ENCODE measurements at places on chromosomes 16 and 17.

DNA sequence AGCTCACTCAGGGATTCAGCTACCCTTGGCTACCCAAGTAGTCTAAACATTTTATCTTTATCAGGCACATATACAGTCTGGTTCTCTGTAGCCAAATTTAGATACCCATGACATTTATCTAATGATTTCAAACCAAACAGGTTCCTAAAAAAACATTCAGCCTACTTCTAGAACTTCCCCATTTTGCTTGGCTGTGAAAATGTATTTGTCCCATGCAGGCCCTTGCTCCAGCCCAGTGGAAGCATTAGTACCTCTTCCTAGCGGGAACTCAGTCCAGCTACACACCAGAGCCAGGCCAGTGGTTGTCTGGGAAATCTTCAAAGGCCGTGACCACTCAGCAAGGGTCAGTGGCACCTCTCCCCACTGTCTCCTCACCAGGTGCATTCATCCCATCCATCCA lies 26.2 kb upstream of the NAGLU start:
- no peak for DNase-seq

DNA sequence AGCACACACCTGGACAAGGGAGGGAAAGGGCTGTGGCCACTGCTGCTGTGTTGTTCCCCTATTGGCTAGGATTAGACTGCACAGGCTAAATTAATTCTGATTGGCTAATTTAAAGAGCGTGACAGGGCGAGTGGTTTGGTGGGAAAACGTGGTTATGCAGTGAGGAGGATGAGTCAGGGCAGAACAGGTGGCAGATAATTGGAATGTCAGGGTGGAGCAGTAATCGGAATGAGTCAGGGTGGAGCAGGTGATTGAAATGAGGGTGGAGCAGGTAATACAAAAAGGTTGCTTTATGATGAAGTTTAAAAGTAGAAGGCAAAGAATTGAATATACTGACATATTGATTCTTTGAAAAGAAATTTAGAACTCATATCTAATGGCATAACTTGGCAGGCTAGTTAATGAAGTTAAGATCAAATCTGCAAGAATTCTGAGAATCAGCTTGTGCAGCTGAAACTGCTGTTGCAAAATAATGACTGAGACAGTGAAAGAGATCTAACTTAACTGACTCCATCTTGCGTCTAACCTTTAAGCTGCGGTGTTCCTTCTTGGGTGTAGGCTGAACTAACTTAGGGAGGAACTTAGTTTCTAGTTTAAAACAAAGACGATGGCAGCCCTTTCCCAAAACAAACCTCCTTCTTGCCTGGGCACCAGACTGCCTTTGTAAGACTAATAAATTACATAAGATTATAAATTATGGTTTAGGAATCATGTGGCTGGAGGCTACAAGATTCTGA lies 174.3 kb downstream of the UTP18 start:
- no peak for DNase-seq

DNA sequence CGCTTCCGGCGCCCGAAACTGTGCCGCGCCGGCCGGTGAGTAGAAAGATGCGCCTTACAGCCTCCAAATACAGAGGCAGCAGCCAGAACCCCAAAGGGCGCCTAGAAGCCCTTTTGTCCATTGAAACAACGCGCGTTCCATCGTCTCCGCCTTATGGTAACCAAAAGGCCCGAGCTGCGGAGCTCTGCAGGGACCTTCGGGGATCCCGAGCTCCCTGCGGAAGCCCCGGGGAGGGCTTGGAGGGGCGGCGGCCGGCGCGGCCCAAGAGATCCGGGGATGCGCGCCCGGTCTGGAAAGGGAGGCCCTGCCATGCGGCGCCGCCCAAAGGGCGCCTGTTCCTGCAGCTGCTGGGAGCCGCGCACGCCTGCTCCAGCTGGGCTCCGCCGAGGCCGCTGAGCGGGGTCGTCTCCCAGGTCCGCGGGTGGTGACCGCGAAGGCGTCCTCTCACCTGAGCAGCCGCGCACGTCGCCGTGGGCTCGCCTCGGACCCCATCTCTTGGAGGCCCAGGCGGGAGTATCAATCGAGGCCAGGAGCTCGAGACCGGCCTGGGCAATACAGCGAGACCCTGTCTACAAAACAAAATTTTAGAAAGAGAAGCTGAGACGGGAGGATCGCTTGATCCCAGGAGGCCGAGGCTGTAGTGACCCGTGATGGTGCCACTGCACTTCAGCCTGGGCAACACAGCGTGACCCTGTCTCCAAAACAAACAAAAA lies 742 bp upstream of the FBXO31 start:
- DNase-seq = no peak

DNA sequence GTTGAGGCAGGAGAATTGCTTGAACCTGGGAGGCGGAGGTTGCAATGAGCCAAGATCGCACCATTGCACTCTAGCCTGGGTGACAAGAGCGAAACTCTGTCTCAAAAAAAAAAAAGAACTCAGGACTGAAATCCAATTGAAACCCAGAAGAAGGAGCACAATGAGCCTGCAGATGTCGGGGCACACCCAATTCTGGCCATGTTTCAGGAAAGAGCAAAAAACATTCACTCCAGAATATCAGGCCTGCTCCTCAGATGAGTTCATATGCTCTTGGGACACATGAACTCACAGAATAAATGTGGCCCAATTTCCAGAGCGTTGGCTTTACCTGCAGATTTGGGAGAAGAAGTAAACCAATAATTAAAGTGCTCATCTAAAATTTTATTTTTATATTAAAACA lies 3.0 kb upstream of the CMTM2 start:
- no peak for DNase-seq

DNA sequence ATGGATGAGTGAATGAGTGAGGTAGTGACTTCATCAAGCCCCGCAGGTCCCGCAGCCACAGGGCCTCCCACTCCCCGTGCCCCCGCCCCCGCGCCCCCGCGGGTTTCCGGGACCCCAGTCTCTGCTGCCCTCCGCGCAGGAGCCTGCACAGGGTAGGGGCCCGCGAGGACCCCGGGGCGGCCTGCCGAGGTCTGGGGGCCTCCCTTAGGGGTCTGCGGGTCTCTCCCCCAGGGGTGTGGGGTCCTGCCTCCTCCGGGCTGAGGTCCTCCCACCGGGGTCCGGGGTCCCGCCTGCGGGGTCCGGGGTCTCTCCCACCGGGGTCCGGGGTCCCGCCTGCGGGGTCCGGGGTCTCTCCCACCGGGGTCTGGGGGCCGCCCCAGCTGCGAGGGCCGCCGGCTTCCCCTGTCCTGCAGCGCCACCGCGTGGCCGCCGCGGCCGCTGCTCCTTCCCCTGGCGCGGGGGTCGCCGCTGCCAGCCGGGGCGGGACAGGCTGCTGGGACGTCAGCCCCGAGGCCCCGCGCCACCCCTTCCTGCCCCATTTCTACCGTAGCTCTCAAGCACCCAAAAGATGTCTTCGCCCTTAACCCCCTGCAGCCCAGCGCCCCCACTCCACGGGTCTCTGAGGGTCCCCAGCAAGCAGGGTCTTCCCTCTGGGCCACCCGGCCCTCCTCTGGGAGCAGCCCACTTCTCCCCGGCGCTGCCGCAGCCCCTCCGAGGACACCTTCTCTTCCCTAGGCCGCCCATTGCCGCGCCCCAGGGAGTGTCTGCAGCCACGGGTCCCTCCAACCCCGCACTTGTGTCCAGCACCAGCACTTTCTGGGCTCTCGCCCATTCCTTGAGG lies 10.4 kb upstream of the CHMP6 start:
- DNase-seq = no peak

DNA sequence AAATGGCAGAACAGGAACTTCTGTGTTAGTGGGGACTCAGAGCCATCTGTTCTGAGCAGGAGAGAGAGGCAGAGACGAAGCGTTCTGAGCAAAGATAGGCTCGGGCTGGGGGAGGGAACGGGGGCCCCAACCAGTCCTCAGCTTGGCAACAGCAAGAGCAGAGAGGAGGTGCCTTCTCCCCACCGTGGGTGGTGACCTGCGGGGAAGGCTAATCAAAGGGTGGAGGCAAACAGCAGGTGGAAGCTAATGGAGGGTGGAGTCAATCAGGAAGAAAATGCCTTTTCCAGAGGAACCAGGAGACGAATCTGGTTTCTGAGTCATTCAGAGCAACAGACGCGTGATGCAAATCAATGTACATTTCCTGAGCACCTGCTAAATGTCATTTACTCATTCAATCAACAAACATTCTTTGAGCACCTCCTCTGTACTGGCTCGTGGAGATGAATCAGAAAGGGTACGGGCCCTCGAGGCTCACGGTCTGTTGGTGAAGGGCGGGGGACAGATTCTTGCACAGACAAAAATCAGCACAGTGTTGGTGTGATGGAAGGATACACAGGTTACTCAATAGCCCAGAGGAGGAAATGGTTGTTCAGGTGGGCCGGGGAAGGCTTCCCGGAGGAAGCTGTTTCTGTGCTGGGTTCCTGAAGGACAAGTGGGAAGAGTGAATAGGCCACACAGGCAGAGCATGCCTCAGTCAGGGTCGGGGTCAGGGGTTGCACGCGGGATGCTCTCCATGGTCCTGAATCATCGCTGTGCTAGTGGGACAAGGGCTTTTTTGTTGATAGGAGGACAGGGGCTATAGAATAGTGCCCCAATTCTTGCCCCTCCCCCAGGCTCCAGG lies 5.7 kb upstream of the SPNS2 start:
- DNase-seq = no peak

DNA sequence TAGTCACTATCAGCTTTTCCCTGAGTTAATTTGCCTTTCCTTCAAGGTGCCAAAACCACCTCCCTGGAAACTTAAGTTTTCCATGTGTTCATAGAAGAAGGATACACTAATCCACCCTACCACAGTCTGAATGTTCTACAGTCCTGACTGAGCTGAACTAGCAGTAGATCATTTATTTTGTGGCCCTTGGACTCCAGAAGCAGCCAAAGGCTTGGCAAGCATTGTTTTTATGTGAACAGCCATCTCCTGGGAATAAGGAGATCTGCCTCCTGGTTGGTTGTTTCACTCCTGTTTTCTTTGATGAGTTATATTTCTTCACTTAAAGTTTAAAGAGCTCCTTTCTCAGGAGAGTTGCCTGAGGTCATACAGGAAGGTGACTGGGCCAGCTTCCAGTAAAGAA lies 634.6 kb upstream of the SOX9 start:
- DNase-seq = no peak

GRCh38 chr16:86242244-86243122 lies 267.8 kb upstream of the FOXF1 start:
- no peak for DNase-seq

- DNase-seq = no peak
These were observed 6.0 kb downstream of the MPG start for GRCh38 chr16:83781-84615.

GRCh38 chr17:81456091-81456490 lies 56.5 kb downstream of the ACTG1 start:
- DNase-seq = no peak

- peak; percentile 31 for DNase-seq
These were observed 555 bp downstream of the NUP88 start for GRCh38 chr17:5418858-5419355.

- no peak for DNase-seq
These were observed 1.0 kb upstream of the HOXB13 start for GRCh38 chr17:48729335-48730239.

DNA sequence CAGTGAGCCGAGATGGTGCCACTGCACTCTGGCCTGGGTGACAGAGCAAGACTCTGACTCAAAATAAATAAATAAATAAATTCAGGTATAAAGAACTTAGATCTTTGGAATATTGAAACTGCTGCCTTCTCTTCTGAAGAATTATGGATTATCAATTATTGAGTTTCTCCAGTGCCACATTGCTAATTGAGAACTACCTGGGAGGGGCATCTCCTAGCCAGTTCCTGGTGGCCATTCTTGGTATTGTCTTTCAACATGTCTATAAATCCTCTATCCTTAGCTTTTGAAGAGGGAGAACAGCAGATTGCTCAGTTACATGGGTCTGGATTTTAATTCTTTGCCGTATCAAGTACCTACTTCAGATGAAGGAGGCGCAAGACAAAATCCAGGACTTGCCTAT lies 29.2 kb downstream of the CALCOCO2 start:
- no peak for DNase-seq

GRCh38 chr16:78843978-78844377 lies 744.5 kb downstream of the WWOX start:
- no peak for DNase-seq

DNA sequence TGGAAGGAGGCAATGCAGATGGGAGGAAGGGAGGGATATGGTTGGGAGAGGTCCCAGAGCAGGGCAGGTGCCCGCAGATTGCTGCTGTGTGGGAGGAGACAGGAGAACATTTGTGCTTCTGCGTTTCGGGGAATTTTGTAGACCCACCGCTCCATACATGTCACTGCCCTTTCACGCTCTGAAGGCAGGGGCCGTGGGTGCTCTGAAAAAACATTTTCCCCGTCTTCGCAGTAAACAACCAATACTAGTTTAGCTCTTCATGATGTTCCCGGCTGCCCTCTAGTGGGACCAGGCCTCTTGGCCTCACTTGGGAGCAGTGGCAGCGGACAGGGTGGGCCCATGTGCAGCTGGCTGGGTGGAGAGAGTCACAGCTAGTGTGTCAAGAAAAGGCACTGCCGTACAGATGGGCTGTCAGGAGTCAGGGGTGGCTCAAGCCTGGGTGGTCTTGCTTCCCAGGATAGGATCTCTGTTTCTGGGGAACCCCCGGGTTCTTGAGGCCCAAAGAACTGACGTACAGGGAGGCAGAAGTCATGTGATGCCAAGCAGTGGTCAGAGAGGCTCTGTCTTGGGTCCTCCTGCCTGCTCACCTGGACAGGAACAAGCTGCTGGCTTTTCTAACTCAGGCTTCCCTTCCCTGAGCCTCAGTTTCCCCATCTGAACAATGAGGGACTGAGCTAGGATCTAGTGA lies 46.5 kb upstream of the CPNE2 start:
- DNase-seq = peak; percentile 23

- DNase-seq = no peak
These were observed 3.7 kb downstream of the RMI2 start for GRCh38 chr16:11348737-11349598.

- DNase-seq = no peak
These were observed 11.0 kb upstream of the GPR139 start for GRCh38 chr16:20084624-20085226.

DNA sequence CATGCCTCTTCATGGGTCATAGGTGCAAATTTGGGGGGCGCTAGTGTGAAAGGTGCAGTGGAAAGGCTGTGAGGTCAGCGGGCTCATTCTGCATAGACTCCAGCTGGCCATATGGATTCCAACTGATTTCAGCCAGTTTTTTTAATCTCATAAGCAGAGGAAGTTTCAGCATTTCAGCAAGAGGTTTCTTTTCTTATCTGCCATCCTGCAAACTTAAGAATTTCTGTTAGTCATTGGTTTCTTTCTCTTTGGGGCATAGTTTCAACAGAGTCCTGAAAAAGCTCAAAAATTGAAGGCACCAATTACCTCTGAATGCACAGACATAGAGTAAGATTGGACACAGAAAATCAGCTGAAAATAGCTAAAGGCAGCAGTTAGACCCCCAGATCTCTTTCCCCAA lies 16.2 kb upstream of the ALOX15 start:
- no peak for DNase-seq

DNA sequence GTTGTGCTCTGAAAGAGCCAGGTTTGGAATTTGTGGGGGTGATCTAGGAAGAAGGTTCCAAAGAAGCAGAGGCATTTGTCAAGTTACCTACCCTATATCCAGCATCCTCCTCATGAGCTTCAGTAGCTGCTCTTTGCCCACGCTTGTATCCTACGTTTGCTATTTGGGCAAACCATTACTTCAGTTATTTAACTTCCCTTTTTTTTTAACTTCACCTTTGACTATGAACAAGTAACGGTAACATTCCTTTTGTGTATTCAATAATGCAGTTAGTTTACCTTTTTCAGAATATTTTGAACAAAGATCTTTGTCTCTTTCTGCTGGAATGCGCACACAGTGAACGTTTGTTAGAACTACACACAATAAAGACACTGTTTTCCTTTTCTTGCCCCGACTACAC lies 41.5 kb downstream of the CYB5B start:
- DNase-seq = no peak

GRCh38 chr17:34420254-34420766 lies 57.3 kb upstream of the CCL1 start:
- DNase-seq = peak; percentile 25

GRCh38 chr16:88894681-88895300 lies 28.3 kb upstream of the PABPN1L start:
- DNase-seq = no peak

All from stimulated activated CD8-positive, alpha-beta memory T cell treated with anti-CD3 and anti-CD28 coated beads, Interleukin-12 subunit alpha, Interleukin-12 subunit beta, amount 100 ng/mL, for 4 hours (primary cell).